ENCODE measurements at places on chromosomes 3 and 15.

DNA sequence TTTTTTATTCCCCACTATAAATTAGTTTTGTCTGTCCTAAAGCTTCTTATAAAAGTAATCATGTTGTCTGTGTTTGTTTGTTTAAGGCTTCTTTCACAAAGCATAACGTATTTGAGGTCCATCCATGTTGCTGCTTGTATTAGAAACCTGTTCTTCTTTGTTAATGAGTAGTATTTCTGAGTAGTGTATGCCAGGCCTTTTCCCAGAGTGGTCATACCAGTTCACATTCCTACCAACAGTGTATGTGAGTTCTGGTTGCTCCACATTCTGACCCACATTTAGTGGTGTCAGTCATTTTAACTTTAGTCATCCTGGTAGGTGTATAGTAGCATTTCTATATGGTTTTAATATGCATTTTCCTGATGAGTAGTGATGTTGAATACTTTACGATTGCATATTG, 98.6 kb downstream of the NEO1 start:
- DNase-seq = no peak

GRCh38 chr3:167469381-167469780, 4.5 kb downstream of the SERPINI2 start:
- no peak for DNase-seq

DNA sequence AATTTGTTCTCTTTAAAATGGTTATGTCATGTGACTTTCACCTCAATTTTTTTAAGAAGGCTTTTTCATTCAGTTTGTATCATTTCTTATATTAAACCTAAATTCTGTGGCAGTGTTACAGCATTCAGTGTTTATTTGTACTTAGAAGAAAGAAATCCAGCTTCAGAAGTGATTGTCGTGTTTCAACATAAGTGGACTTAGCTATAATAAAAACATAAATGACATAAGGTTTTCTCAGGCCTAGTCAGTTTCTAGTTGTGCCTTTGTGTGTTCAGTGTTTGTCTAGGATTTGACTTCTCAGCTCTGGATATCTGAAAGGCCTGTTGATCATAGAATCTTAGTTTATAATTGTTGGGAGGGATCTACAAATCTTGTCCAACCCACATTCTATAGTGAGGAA, 80.5 kb downstream of the STT3B start:
- no peak for DNase-seq

GRCh38 chr3:110414855-110415254, 656.8 kb upstream of the NECTIN3 start:
- DNase-seq = no peak
